ENCODE measurements at places on chromosomes 4 and X.
A peak's percentile ranks its signal among the peaks of the same experiment; 100 is the strongest.

DNA sequence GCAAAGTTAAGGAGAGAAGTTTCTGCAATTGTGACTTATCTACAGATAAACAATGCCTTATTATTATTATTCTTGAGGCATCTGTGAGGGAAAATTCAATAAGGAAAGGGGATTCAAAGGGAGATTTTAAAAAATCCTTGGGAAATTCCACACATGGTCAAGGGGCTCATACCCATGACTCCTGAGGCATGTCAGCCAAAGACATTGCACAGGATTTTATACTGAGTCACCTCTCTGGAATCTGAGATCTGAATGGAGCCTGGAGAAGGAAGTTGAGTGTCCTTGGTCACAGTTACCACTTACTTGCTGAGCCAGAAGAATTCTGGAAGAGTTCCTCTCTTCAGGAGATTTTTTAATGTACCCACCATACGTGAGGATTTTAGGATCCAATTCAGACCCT, 14.4 kb upstream of the CXCL8 start:
- DNase-seq: no peak

- no peak for DNase-seq
These were observed 538 bp downstream of the SCML2 start for GRCh38 chrX:18353931-18354368.

- no peak for DNase-seq
These were observed 139.5 kb downstream of the STIM2 start for GRCh38 chr4:27000122-27000521.

GRCh38 chr4:152009031-152009670, 248.3 kb upstream of the GATB start:
- DNase-seq: no peak

GRCh38 chr4:165326831-165327210, 648 bp upstream of the MSMO1 start:
- DNase-seq: peak; percentile 28
